ENCODE measurements at places on chromosomes 5 and 9.

GRCh38 chr9:841371-842209 lies at the start of gene DMRT1:
Gene DMRT1, plus strand, starts transcription at chr9:841697. Its CDS starts 142 bp downstream, at chr9:841839.
- DNase-seq, result no peak

GRCh38 chr9:15972760-15973159 lies 419.9 kb downstream of the CCDC171 start:
- no peak for DNase-seq

GRCh38 chr5:116764941-116765340 lies 190.3 kb upstream of the SEMA6A start:
- DNase-seq, result no peak

DNA sequence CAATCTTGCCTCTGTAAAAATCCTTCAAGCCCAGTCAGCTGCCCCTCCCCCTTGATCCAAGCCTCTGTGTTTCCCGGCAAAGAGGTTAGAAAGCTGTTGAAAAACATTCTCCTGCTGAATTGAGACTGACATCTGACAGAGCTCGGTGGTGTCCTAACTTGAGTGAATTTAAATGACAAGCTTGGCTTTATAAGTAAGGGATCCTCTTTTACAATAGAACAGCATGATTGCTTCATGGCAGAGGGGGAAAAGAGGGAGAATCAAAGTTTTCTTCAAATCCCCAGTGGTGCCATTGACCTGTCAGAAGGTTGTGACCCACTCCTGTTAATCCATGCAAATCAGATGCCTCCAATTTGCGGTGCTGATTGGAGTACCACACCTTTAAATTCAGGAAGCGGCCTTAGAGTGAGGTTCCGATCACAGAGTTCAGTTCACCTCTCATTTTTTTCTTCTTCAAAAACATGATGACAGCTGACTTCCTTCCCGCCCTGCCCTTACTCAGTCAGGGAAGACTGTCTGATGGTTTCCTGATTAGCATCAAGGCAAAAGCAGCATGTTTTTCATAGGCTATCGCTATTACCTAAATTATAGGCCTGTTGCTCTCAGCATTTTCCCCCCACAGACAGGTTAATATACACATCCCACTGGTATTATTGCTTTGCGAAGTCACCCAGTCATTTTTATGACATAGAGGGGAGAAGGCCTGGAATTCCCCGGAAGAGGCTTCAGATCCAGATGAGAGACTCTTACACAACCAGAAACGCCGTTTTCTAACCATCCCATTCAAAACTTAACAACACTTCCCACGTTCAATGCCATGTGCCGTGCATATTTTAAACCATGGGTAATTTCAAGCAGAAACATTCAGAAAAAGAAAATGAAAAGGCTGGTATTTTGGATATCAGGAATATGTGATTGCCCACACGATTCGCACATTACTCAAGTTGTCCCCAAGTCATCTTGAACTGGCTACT lies 141.4 kb downstream of the EBF1 start:
- DNase-seq, result no peak

DNA sequence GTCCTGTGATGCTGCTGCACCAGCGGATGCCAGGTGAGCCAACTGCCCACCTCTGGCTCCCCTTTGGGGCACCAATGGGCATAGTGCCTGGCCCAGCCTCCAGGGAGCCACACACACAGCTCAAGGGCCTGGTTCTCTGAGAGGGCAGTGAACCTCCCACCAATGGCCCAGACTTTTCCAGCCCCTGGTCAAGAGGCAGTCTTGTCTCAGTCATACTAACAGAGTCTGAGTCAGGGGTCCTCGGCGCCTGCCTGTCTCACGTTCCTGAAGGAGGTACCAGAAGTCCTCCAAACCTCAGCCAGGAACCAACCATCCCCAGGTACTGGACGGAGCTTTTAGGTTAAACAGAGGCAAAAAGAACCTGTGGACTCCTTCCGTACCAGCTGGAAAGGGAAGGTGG lies 121.1 kb downstream of the C5orf15 start:
- DNase-seq, result no peak

DNA sequence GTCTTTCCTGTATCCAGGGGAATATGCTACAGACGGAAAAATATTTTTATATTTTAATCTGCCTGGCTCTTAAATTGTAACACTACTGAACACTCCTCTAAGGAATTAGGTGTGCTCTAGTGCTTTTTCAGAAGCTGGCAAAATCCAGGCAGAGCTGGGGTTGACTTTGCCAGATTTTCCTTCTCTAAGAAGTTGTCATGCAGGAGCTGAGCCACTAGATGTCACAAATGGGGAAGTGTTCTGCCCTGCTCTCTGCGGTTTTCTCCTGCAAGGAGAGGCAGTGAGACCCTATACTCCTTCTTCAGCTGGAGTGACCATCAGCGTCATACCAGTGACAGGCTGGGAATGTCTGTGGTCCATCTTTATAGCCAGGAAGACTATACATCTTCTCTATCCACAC lies 112.5 kb downstream of the HAPLN1 start:
- no peak for DNase-seq
